ENCODE measurements at places on chromosomes 7 and 10.

- peak; percentile 61 for DNase-seq
Observed at GRCh38 chr10:89327803-89328441, at the start of gene IFIT3. Gene IFIT3, plus strand, starts transcription at chr10:89327997. Its CDS starts 77 bp downstream, at chr10:89328074.

DNA sequence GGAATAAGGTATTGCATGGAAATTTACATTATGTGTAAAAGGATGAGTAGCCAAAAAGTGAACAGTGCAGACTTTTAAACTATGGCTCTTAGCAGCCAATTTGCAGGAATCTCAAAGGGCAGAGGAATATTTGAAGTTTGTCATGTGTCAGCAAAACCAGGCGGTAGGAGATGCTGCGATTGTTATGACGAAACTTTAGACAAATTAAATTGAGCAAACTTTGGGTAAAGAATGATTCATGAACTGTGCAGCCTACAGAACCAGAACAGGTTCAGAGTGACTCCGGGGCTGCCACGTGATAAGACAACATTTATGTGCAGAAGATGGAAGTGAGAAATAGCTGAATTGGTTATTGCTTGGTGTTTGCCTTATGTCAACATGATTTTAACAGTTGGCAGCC is 39.2 kb upstream of the CCDC6 start:
- DNase-seq, result no peak

GRCh38 chr10:104744052-104744451 is 103.0 kb downstream of the SORCS3 start:
- DNase-seq, result no peak

DNA sequence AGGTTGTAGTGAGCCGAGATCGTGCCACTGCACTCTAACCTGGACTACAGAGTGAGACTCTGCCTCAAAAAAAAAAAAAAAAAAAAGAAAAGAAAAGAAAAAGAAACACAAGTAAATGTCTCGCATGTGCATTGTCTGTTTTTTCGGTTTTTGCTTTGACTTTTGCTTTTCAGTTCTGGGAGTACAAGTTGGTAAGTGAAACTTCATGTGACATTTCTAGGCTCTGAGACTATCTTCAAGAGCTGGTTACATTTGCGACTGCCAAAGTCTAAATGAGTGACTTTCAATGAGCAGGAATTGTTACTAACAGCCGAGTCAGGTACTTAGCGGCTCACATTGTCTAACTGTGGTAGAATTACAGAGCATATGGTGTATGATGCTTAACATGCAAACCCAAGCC is 107.0 kb upstream of the CELF2 start:
- DNase-seq, result no peak

- DNase-seq, result no peak
Observed at GRCh38 chr10:69562731-69563254, 10.4 kb downstream of the NEUROG3 start.

DNA sequence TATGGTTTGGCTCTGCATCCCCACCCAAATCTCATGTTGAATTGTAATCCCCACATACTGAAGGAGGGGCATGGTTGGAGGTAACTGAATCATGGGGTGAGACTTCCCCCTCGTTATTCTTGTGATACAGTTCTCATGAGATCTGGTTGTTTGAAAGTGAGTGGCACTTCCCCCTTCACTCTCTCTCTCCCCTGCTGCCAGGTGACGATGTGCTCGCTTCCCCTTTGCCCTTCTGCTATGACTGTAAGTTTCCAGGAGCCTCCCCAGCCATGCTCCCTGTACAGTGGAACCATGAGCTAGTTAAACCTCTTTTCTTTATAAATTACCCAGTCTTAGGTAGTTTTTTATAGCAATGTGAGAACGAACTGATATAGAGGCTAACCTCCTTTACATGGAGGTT is 16.6 kb downstream of the PLPP4 start:
- DNase-seq, result no peak

- no peak for DNase-seq
Observed at GRCh38 chr10:121579656-121580055, 18.6 kb downstream of the FGFR2 start.

DNA sequence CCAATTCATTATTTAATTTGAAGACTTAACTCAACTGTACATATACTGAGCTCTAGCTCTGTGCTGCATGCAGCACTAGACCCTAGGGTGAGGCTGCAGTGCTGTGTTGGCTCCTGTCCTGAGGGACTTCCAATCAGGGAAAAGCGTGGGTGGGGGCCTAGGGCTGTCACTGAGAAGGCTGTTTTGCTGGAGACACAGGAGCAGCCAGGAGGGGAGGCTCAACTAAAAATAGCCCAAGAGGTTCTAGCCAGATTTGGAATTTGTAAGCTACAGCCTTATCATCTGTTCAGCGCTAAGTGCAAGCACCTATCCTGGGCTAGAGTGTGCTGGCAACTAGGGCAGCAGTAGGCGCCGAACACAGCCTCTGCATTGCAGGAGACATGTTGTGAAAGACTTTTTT is 121.1 kb downstream of the VWC2 start:
- no peak for DNase-seq

DNA sequence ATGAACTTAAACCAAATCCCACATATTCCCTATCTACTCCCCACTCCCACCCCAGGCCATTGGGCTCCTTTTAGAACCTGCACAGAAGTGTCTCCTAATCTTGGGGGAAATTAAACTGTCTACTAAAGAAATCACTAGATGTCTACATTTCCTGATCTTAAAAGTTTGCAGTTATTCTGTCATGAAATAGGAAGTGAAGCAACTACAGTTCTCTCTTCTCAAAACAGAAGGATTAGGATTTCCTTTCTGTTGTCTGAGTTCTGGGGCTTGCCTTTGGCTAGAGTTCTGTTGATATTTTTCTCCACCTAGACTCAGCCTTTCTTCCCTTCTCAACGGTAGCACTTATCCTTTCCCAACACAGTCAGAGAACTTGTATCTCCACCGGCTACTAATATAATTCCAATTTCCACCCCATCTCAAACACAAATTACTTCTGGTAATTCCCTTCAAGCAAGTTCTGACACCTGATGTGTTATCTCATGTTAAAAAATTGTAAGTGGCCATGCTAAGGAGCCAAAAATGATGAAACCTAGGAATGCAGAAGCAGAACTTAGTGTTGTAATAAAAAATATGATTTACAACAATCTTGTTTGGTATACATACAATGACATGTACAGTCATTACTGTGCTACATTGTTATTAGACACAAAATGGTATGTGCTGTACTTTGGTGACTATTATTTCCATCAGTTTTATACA is 12.1 kb downstream of the OR9A4 start:
- DNase-seq, result no peak

GRCh38 chr10:50739618-50740292 is at the start of gene ASAH2B:
Gene ASAH2B, plus strand, starts transcription at chr10:50739936. Its CDS starts 5,195 bp downstream, at chr10:50745131.
- peak; percentile 21 for DNase-seq

GRCh38 chr10:104613406-104613805 is 27.7 kb upstream of the SORCS3 start:
- no peak for DNase-seq

- no peak for DNase-seq
Observed at GRCh38 chr7:75559355-75559975, 67.3 kb downstream of the SPDYE5 start.

DNA sequence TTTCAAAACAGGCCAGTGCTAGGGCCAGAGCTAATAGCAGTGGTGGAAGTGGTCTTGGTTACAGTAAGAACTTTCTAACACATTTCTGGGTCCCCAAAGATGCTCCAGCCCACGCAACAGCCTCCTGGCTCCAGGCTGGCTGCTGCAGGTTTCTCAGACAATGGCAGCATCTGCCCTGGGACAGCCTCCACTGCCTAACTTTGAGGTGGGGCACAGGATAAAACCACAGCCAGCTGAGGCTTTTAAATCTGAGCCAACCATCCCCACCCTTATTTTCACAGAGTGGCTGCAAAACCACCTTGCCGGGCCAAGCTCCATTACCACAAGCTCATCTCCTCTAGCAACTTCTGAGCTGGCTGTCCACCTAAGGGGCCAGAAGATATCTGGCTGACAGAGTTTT is 84.8 kb downstream of the FAM53B start:
- DNase-seq, result no peak

DNA sequence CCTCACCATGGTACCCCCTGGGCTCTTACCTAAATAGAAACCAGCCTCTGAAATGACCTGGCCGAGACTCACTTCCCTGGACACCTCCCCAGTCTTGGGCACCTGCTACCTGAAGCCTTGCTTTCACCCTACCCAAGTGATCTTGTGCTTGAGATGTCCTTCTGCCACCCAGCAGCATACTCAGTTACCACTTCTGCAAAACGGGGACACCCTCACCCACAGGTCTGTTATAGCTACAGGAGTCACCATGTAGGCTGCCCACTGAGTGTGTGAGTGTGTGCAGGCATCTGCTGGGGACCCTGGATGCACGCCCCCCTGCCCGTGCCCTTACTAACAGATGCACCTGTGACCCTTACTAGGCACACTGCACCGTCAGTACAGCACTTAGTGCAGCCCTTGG is 94.8 kb upstream of the PPIF start:
- no peak for DNase-seq

DNA sequence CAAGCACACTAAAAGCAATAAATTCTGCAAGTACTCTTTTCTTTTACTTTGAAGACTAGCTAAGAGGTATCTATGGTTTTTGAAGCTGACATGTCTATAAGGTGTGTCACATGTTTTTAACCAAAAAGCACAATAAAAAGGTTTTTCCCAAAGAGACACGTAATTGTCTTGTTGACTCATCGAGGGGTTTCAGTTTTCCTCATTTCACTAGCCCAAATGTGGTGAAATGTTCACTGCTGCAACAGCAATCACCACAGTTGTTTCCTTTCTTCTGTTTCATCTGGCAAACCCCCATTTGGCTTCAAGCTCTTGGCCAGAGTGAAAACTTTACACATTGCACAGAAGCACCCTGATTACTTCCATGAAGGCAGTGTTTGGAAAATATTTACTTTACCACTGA is 3.8 kb upstream of the HOXA4 start:
- DNase-seq, result no peak

- no peak for DNase-seq
Observed at GRCh38 chr10:29917311-29917710, 142.1 kb downstream of the JCAD start.

GRCh38 chr7:539731-540411 is 20.2 kb upstream of the PDGFA start:
- DNase-seq, result no peak

GRCh38 chr7:100427762-100428198 is 723 bp downstream of the ZCWPW1 start:
- DNase-seq, result no peak

DNA sequence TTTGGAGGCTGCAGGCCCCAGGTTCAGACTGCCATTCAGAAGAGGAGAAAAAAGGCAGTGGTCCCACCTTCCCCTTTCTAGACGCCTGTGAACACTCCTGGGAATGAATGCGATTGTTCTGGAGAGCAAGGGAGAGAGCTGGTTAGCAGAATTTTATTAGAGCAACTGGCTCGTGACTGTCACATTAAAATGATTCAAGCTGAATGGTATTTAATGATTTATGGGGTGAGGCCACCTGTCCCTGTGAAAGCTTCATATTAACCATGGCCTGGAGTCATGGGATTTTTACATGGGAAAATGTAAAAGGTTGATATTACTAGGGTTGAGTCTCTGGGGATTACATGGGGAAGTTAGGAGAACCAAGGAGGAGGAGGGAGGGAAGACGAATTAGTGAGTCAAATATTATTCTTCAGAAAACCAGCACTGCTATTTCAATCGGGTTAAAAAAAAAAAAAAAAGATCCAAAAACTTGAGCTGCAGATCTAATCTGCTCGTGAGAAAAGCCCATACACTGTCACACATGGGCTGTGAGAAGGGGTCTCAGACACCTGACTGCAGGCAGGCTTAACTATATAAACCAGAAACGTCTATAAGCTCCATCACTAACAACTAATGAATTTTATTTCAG is 8.3 kb downstream of the CXCL12 start:
- DNase-seq, result no peak

DNA sequence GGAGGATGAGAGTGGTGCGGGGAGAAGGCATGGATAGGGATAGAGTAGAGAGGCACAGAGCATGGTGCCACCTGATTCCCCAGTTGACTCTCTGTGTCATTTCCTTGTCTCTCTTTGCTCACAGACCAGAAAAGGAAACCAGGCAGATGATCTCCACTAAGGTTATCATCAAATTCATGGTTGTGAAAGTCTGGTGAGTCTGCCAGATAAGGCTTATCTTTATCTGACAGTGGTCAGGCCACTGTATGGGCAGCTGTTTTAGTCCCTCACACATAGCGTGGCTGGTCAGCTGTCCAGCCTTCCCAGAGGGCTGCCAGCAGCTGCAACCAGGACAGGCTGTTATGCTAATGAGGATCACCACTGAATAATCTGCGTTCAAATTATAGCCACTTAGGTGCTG is 99.0 kb downstream of the ADRA2A start:
- no peak for DNase-seq

GRCh38 chr7:48108959-48109847 is 20.1 kb downstream of the UPP1 start:
- DNase-seq, result no peak

GRCh38 chr7:33952824-33953223 is 47.5 kb downstream of the BMPER start:
- no peak for DNase-seq

DNA sequence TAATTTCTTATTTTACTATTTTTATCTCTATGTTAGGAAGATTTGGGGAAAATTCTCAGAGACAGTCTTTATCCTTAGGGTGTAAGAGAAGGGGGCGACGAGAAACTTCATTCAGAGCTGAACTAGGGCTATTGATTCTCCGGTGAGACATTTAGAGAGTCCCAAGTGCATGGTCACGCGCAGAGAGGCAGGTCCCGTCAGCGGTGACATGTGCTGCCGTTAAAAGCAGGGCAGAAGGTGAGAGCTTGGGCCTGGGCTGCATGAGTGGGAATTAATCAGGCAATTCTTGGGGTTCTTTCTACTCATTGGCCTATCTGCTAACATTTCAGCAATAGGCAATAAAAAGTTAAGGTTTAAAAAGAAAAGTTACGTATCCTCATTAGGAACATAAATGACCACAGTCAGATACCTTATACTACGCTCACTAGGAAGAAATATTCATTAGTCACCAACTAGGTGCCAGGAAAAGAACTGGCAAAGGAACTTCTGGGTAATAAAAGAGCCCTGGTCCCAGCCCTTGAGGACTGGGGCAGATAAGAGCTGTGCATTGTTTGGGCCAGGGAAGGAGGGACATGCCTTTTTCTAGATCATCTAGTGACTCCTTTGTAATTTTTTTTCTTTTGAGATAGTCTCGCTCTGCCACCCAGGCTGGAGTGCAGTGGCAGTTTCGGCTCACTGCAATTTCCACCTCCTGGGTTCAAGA is 21.2 kb downstream of the PRKCQ start:
- DNase-seq, result no peak

DNA sequence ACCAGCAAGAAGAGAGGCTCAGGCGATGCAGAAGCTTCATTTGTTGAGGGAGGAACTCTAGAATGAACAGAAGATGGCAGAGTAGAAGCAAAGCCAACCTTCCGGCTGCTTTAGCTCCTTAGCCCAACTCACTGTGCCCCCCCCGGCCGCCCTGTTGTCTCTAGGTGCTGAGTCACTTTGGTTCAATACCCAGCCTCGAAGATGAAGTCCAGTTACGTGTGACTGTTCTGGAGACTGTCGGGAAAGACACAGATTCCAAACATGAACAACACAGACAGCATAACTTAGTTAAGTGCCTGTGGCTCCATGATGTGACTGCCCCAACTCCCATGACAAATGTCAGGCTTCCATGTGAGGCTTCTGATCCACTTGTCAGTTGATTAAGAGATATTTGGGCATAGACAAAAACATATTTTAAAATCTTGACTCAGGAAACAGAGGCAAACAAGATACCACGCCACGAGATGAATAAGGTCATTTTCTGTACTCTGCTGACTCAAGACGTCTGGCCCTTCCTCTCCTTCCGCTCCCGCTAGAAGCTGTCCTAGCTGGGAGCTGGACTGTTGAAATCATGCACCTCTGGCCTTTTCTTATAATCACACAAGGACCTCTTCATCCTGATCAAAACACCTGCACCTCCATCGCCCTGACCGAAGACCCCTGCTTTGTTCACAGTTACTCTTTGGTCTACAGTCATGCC is 199.3 kb downstream of the FRMD4A start:
- DNase-seq, result no peak

Measured in hypothalamus (tissue), 51 donors.